ENCODE measurements at places on chromosomes 11 and 22.

DNA sequence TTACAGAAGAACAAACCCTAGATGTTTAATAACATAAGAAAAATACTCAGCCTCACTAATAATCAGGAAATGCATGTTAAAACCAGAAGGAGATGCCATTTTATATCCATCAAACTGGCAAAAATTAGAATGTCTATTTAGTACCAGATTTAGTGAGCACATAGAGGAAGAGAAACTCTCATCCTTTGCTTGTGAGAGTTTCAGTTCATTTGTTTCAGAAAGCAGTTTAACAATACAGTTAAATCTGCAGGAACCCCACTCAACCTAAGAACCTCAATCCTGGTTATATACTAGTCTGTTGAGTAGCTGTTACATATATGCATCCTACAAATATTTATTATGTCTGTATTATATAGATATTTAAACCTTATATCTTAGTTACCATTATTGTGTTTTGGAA, 172.6 kb downstream of the WNT11 start:
- no peak for DNase-seq

- DNase-seq: no peak
Observed at GRCh38 chr22:48520884-48521588, 1306.6 kb downstream of the BRD1 start.

DNA sequence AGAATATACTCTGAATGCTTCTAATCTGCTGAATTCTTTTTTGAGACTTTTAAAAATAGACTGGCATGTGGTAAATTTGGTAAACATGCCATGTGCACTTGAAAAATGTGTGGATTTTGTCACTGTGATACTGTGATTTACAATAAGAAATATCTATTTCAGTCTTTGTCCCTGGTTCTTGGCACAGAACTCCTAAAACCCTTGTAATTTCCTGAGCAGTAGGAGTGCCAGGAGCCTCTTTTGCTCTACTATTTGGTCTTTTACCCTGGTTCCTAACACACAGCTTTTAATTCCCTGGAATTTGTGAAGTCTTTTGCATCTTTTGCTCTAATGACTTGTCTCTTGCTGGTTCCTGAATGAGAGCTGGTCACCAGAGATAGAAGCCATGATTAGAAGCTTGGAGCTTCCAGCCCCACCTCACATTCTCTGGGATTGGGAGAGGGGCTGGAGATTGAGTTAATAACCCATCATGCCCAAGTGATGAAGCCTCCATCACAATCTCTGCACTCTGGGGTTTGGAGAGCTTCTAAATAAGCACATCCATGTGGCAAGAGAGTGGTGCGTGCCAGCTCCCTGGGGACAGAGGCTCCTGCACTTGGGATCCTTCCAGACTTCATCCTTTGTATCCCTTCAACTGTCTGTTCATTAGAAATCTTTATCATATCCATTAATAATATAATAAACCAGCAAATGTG, 27.2 kb upstream of the SYT13 start:
- no peak for DNase-seq

GRCh38 chr11:70397336-70397982, 870 bp upstream of the CTTN start:
- no peak for DNase-seq

DNA sequence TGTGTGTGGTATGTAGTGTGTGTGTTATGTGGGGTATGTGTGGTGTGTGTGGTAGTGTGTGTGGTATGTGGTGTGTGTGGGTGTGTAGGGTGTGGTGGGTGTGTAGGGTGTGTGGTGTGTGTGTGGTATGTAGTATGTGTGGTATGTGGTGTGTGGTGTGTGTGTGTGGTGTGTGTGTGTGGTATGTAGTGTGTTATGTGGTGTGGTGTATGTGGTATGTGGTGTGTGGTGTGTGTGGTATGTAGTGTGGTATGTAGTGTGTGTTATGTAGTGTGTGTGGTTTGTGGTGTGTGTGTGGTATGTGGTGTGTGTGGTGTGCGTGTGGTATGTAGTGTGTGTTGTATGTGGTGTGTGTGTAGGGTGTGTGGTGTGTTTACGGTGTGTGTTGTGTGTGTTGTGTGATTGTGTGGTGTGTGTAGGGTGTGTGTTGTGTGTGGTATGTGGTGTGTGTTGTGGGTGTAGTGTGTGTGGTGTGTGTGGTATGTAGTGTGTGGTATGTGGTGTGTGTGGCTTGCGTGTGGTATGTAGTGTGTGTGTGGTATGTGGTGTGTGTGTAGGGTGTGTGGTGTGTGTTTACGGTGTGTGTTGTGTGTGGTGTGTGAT, 4.2 kb upstream of the PPP6R2 start:
- DNase-seq: no peak

GRCh38 chr22:26429458-26430286, 612 bp downstream of the ASPHD2 start:
- DNase-seq: no peak

DNA sequence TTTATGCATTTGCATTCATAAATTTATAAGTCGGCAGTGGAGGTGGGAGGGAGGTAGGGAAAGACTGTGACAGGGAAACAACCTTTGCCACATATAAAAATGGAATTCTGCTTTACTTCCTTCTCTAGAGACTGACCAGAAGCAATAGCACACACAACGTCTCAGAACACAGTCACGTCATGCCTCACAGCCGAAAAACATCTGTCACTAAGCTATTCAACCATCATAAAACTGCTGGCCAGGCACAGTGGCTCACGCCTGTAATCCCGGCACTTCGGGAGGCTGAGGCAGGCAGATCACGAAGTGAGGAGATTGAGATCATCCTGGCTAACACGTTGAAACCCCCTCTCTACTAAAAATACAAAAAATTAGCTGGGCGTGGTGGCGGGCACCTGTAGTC, 101.0 kb upstream of the CHRM4 start:
- no peak for DNase-seq

DNA sequence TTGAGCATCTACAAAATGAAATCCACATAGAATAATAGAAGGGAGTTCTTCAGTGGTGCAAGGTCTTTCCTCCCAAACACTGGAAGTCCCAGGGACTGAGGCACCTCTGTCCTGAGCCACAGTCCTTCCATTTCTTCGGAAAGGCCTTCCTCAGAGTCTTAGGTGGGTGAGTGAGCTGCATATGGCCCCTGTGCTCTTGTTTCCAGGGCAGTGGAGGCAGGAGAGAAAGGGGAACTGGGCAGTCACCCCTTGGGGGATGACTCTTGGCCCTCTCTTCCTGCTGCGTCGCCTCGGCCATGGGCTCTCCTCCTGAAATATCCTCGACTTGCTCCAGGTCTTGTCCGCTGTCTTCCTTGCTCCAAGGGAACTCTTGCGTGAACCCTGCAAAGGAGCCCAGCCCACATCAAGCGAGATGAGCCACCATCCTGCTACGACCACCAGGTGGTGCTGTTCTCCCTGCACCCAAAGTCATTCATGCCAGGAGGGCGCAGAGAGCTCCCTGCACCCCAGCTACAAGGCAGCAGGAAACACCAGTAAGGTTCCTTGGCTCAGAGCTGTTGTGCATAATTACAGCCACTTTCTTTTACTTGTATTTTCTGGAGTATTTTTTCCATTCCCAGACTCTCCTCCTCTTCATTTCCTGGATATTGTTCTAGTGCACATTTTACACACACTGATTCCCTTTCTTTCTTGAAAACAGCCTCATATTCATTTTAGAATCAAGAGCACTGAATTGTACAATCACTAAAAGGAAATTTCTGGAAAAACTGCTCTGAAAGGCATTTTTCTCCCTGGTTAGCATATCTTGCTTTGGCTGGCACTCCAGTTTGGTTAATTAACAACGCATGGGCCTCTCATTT, 397.8 kb downstream of the OPCML start:
- no peak for DNase-seq

All from activated naive CD4-positive, alpha-beta T cell treated with anti-CD3 and anti-CD28 coated beads, Interleukin-2, amount 50 U/mL, for 16 hours (primary cell).